ENCODE measurements at places on chromosomes 6 and 20. TPM values are rescaled to one million over a fixed set of nuclear protein-coding genes. Genes with fewer than 3 reads are reported as not detected.

DNA sequence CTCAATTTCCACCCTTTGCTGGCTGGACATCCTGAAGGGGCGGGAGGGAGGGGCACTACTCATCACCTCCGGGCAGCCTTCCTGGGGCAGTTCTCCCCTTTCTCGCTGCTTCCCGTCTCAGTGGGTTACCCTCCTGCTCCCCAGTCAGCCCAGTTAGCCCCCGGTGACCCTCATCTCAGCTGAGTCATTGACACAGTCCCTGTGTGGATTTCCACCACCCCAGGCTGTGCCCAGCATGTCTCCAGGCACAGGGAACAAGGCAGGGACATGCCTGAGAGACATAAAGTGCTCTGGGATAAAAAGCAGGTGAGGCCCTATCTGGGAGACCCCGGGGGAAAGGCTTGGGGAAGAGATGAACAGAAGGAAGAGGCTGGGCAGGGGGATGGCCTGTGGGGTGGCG lies 29.9 kb upstream of the HMGA1 start:
- no peak for DNase-seq

- DNase-seq = no peak
Observed at GRCh38 chr6:31397901-31398525, 5.4 kb upstream of the MICA start.

DNA sequence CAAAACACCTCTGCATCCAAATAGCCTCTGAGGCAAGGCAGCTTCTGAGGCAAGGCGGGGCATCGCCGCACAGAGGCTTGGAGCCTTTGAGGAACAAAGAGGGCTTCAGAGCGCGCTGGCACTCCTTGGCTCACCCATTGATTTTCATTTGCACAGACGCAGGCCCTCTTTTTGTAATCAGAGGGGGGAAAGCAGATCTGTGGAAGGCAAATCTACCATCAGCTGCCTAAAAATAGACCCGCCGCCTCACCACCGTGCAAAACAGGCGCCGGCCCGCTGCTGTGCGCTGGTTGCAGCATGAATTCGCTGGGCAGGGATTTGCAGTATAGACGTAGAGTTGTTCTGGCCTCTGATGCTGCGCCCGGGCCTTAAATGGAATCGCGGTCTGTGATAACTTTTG lies 69.9 kb upstream of the STMND1 start:
- DNase-seq = no peak

- DNase-seq = no peak
Observed at GRCh38 chr20:796921-797320, 28.6 kb upstream of the SLC52A3 start.

DNA sequence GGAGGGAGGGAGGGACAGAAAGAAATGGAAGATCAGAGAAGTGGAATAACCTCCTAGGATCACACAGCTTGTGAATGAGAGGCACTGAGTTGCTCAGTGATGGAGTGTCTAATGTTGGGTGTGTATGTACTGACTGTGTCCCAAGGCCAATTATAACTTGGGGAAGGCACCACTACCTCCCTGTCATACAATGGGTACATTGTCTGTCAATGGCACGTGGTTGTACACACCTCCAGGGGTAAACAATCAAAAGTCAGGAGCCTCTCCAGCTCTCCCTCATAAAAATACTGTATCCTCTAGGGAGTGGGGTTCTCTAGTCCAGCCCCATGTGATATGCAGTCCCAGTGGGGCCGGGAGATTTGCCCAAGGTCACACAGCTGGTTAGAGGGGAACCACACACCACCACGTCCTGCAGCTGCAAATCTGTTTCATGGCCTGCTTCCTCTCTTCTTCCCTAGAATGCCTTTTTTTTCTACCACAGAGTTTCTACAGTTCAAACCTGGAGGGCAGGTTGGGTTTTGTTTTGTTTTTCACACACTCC lies 112.5 kb downstream of the SNX5 start:
- DNase-seq = peak; percentile 93

- DNase-seq = no peak
Observed at GRCh38 chr6:37695857-37696219, 1.8 kb downstream of the MDGA1 start.

GRCh38 chr20:18496042-18496441 lies 983 bp downstream of the RBBP9 start:
- peak; percentile 44 for DNase-seq

GRCh38 chr6:41497994-41498393 lies 48.2 kb upstream of the FOXP4 start:
- DNase-seq = no peak

- DNase-seq = no peak
Observed at GRCh38 chr20:57564951-57565642, 4.2 kb downstream of the PCK1 start.

GRCh38 chr6:13457577-13457976 lies 29.8 kb downstream of the GFOD1 start:
- DNase-seq = no peak

The OTOR gene
- not detected for total RNA-seq

The LGSN gene
- 0.76 TPM for total RNA-seq

The DSP gene
- 0.06 TPM for total RNA-seq
